CD4-positive, alpha-beta T cell treated with Interleukin-15 for 4 hours (primary cell): ENCODE measurements at places on chromosomes 3 and 15.

- DNase-seq: no peak
These were observed 113.5 kb downstream of the CNTN4 start for GRCh38 chr3:2212206-2212605.

DNA sequence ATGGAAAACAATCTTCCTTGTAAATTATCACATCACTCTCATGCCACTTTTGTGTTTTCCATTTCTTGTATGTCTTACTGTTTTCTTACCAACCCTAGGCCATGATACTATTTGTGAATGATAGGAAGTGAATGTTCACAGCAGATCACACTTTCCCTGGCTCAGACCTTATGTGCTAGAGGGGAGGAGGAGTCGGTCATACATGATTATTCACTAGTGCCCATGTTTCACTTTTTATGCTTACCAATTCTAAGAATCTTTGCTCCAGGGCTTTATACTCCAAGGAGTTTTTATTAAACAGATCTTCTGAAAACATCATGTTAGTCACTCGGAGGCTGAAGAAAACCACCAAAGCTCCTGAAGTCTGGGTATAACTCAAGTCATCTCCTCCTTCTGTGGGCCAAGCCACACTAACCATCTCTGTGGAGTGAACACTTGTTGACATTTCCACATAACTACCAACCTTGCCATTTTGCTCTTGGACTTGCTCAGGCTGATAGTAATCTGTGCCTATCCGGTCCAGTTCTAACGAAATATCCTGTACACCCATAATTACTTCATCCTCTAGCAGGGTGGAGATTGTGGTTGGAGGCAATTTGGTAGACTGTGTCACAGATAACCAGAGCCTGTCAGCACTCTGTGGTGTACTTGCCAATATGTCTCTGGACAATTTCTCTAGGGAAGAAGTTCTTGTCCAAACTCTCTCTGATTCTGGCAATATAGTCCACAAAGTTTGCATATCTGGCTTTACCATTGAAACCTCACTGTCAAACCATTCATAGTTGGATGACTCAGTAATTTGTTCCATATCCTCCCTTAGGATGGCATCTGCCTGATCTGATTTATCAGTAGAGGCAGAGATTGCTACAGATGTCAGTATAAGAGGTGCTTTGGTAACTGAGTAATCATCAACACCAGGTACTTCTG, 76.8 kb downstream of the IMPG2 start:
- no peak for DNase-seq

DNA sequence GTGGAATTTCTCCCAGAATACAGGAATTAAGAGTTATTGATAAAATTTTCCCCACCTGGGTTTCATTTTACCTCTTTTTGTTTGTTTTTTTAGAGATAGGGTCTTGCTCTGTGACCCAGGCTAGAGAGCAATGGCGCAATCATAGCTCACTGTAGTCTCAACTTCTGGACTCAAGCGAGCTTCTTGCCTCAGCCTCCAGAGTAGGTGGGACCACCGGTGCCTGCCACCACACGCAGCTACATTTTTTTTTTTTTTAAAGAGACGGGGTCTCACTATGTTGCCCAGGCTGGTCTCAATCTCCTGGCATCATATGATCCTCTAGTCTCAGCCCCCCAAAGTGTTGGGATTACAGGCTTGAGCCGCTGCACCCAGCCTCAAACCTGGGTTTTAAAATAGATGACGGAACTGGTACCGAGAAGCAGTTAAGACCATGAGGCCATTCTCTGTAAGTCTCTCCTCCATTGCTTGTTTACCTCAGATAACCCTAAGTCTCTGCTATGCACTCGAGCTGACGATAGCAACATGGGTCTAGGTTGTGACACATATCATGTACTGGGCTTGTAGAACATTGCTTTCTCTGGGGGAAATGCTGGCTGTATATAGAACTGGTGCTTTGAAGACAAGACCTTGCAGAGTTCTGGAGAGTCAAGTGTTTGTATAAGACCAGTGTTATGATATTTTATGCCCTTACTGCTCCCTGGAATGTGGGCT, 16.4 kb downstream of the ETV5 start:
- DNase-seq: no peak

DNA sequence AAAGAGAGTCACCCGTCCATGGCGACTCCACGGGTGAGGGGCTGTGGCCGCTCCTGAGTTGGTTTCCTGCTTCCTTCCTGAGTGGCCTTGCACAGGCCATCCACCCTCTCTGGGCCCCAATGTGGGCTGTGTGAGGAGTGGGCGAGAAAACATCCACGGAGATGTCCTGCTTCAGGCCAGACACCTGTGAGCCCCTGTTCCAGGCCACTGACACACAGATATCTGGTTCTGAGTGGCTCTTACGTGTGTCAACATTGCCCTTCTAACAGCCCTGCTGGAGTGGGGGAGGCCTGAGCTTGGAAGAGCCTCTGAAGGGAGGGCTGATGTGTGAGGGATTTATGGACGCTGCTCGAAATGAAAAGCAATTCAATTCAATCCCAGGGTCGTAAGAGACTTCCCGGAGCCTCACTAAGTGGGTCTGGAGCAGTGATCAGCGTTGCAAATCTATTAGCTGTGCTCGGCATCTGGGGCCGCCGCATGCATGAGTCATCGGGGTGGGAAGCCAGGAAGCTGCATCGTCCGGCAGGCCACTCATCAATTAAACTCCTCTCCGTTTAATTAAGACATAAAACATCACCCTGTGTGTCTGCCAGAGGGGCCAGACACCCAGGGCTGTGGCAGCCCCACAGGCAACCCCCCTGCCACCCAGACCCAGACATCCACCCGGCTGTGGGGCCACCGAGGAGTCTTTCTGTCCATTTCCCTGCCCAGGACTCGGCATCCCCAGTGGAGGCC, 20.0 kb upstream of the PRR23E start:
- no peak for DNase-seq

- DNase-seq: no peak
These were observed 46.4 kb upstream of the PGPEP1L start for GRCh38 chr15:99054025-99054387.
